ENCODE measurements at places on chromosomes 4 and X.
A peak's percentile ranks its signal among the peaks of the same experiment; 100 is the strongest.

DNA sequence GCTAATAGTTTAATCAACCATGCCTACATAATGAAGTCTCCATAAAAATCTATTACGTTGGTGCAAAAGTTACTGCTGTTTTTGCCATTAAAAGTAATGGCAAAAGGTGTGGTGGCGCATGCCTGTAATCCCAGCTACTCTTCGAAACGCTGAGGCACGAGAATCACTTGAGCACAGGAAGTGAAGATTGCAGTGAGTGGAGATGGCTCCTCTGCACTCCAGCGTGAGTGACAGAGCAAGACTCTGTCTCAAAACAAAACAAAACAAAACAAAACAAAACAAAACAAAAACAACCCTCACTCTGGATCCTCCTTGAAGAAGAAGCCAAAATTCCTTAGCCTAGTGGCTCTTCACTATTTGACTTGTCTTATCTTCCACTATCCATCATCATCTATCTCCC lies 78.0 kb downstream of the MSN start:
- DNase-seq, result no peak

DNA sequence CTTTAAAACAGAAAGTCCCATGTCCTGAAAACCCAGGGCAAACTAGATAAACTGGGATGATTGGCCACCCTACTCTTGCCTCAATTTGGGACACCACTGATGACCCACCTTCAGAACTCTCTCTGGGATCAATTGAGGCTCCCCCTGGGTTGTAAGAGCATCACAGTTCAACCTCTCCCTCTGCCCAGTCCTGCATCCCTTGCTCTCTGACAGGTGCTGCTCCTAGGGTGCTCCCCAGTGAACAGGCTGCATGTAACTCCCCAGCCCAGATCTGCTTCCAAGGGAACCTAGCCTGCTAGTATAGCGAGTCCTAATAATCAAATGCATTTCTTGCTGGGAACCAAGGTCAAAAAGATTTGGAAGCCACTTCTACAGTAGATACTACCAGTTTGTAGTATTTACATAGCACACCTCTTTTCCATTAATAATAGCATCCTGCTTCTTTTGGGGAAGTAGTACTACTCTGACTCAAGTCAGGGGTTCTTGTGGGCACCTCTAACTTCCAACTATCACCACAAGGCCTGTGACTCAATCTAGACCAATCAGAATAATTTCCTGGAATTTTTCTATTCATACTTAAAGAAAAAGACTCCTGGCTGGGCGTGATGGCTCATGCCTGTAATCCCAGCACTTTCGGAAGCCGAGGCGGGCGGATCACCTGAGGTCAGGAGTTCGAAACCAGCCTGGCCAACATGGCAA lies 42.1 kb upstream of the SPINK2 start:
- no peak for DNase-seq

DNA sequence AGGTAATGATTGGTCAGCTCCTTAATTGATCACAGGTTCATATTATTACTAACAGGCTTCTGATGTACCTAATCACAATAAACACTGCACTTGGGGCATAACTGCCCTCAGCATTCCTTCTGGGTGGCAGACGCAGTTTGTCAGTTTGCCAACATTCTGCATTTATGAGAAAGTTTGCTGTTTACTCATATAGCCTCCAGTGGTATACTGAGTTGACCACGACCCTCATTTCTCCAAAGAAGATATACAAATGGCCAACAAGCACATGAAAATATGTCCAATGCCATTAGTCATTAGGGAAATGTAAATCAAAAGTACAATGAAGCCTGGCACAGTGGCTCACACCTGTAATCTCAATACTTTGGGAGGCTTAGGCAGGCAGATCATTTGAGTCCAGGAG lies 26.3 kb downstream of the EFHC2 start:
- no peak for DNase-seq

DNA sequence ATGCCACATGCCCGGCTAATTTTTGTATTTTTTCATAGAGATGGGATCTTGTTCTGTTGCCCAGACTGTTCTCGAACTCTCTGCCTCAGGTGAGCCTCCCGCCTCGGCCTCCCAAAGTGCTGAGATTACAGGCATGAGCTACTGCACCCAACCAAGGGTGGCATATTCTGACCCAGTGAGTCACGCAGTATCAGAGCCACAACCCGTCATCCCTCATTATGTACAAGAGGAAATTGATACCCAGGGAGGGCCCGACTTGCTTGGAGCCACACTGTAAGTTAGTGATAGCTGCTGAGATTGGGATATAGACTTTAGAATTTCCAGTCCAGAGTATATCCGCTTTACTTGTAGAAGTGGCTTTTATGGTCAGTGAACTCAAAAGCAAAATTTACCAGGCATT lies 14.6 kb downstream of the CCKAR start:
- DNase-seq, result no peak

GRCh38 chrX:139200793-139201192 lies 329.7 kb upstream of the F9 start:
- no peak for DNase-seq

DNA sequence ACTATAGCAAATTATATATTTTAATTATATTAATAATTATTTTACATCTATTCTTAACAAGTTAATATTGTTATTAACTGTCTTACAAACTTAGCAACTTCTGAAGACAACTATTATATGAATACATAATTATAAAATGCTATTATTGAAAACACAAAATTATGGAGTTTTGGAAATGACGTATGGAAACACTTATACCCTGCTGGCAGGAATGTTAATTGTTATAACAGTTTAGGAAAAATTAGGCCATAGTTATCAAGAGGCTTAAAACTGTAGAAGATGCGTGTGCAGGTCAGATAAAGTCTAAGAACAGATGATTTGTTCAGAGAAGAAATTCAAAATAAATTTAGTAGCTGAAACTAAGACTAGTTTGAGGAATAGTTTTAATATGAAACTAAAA lies 211.7 kb downstream of the FAT4 start:
- DNase-seq, result no peak

DNA sequence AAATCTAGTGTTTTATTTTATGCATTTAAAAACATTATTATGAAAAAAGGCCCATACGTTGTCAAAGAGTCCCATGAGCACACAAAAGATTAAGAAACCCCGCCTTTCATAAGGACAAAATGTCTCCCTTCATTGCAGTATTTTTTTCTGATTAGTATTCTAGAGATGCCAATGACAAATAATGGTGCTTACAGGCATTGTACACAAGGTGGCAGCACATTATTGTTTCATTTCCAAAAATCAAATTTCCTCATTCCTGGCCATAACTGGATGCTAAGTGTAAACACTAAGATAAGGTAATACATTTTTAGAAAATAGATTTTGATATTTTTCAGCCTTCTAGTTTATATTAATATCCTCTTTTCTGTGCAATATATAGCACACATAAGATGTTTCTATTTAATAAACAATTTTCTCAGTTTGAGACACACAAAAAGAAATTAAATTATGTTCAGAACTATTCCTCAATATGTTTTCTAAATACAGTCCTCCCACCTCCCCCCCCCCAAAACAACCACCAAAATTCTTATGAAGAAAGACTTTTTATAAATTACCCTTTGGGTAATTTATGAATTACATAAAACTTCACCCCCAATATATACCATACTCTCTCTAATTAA lies 47.7 kb downstream of the TIGD2 start:
- no peak for DNase-seq

DNA sequence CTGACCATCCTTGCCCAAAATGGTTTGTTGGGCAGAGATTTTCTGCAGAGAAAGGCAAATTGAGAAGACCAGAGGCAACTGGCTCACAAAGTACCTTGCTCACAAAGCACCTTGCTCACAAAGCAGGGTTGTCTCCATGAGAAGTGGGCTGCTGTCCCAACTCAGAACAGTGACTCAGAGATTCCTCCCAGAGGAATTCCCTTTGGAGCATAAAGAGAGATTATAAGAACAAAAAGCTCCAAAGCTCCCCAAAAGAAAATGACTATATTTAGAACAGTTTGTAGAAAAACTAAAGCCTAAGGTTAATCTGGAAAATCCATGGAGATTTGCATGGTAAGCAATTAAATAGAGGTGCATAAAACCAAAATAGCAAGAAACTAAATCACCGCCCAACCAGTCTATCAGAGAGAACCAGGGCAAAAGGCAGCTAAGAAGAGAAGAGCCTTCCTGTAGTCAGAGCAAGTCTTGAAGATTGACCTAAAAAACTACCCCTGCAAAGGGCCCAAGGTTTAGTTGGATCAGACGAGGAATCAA lies 731.4 kb downstream of the FAT4 start:
- no peak for DNase-seq

- peak; percentile 57 for DNase-seq
Observed at GRCh38 chrX:130393451-130394074, 8.1 kb upstream of the GPR119 start.

GRCh38 chr4:141912831-141913230 lies 276.4 kb downstream of the IL15 start:
- DNase-seq, result no peak

GRCh38 chr4:94228493-94229216 lies 21.0 kb downstream of the SMARCAD1 start:
- no peak for DNase-seq

- DNase-seq, result peak; percentile 46
Observed at GRCh38 chr4:14749910-14750309, 252.4 kb upstream of the CPEB2 start.

DNA sequence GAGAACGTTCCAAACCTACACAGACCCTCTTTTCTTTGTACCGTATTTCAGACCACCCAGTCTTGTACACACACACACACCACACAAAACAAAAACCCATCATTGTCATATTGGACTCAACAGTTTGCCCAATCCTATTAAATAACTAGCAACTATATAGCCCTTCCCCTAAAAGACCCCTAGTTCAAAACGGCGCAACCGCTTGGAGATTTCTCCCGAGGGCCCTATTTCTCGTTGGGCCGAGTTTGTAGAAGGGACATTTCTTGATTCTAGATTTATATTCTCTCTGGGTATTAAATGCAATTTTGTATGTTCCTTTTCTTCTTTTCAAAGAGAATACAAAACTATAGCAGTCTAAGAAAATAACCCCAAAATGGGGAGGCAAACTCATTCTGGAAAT lies 547 bp upstream of the PDGFRA start:
- DNase-seq, result no peak

GRCh38 chrX:47863187-47863586 lies 26.5 kb downstream of the ZNF81 start:
- DNase-seq, result no peak

GRCh38 chr4:47667552-47667951 lies 170.3 kb downstream of the CORIN start:
- DNase-seq, result no peak

DNA sequence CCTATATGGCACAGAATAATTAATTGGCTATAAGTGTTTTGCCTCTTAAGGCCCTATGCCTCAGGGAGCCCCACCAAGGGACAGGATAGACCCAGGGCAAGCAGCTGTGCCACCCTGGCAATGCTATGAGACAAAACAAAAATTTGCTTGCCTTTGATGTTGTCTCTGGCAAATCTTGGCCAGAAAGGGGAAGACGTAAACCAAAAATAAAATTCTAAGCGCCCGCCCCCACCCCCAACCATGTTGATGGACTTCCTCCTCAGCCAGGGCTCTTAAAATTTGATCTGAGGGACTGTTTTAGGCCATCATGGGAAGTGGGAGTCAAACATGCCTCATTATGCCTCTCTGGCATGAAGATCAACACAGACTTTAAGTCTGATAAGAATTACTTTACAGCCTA lies 130.5 kb upstream of the APOOL start:
- DNase-seq, result no peak

- DNase-seq, result no peak
Observed at GRCh38 chr4:113636877-113637276, 124.7 kb downstream of the CAMK2D start.

GRCh38 chr4:12712648-12713339 lies 771.3 kb downstream of the RAB28 start:
- DNase-seq, result no peak

DNA sequence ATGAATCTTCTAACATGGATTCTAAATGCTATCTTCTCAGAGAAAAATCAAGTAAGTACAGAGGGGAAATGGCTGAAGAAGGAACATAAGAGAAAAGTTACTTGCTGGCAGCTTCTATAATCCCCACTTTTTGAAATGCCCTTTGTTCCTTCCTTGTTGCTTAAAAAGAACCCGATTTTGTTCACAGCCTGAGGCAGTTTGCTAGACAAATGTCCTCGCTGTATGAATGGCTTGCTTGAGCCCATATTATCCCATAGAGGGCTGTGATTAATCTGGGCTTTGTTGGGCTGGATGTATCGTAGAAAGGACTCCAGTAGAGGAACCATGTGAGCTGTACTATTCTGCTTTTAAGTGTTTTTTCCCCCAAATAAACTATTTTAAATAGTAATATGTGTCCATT lies 134.3 kb upstream of the FGF13 start:
- DNase-seq, result no peak

GRCh38 chrX:18129690-18130089 lies 91.0 kb downstream of the BEND2 start:
- DNase-seq, result no peak

- DNase-seq, result no peak
Observed at GRCh38 chr4:173748353-173748752, 218.3 kb upstream of the HAND2 start.

GRCh38 chr4:168531305-168531704 lies 34.5 kb downstream of the PALLD start:
- DNase-seq, result no peak

GRCh38 chr4:986879-987623 lies at the start of gene IDUA:
Gene IDUA (plus strand): TSS chr4:987044. CDS start chr4:987085, 41 bp downstream.
- DNase-seq, result peak; percentile 73

DNA sequence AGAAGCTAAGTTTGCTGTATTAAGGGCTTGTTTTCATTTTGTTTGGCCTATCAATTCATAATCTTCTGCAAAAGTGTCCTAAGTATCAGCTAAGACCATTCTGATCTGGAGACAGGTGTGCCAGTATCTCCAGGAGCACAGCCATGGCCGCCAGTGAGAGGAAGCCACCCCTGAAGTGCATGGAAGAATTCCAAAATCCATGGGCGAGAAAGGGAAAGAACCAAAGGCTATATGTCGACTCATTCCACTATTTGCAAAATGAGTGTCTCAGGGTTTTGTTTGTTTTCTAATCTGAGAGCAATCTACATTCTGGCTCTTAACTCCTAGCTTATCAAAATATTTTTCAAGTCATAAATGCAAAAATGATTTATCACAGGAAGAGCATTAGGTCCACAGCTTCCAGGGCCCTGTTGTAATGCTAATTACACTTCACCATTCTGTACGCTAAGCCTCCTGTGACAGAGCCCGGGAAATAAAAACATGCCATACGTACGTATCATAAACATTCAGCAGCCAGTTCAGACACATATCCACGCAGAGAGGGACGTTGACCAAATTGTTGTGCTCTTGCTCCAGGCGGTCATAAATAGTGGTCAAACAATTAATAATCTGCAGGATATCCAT lies 137.3 kb upstream of the FTHL17 start:
- DNase-seq, result no peak

DNA sequence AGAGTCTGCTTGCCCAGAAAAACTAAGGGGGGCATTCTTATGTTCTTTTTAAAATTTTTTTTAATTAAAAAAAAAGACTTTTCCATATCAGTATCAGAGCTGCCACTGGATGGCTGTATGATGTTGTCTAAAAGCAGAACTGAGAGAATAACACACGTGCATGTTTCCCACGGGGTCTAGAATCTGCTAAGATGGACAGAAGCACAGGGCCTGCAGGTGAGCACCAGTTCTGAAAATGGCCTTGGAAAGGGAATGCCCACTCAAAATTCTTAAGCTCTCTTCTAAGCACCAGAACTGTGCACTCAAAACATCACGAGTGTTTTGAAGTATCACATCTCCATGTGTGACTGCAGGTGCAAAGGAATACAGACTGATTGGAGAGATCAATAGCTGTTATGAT lies 61.1 kb downstream of the ARAP2 start:
- no peak for DNase-seq

Data from H9 (cell line).